AG09319 (cell line): ENCODE measurements at places on chromosomes 5 and 9.

DNA sequence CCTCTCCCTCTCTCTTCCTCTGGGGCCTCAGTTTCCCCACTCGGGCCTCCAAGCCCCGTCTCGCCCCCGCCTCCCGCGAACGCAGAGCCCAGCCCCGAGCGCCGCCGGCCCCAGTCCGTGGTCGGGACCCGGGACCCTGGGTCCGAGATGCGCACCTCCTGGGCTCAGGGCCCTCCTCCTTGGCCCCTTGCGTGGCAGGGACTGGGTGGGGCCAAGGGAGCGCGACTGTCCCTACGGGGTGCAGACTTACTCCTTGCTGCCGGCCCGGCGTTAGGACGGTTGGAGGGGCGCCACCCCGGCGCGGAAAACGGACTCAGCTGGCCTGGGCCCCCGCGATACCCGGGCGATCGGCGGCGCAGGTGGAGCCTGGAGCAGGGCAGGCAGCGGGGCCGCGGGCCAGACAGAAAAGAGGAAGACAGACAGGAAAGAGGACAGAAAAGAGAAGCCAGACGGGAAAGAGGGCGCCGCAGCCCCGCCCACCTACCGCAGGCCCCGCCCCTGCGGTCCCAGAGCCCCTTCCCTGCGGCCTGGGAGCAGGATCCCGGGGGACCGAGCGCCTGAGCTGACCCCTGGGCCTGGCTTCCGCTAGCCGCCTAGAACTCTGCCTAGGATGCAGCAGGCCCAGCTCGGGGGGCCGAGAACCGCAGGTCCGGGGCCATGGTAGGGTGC lies at the start of gene GBGT1:
GBGT1 (minus strand) TSS at position 411 of the 669 bp plus-strand sequence. CDS start 1,502 bp downstream, outside the sequence.
- DNase-seq: no peak

DNA sequence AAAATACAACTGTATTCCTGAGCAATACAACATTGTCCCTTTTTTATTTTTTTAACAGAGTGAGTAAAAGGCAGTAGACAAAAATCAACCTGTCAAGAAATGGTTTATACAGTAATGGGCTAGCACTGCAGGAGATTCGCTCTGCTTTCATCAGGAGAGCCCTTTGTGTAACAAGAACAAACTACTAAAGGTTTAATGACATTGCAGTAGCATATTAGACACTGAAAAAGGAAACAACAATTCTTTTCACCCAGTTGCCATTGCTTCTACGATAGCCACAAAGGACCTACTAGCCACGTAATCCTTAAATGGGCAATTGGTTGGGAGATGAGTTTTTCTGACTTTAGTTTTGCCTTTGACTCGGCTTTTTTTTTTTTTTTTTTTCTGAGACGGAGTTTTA lies 319.8 kb upstream of the TRPM3 start:
- no peak for DNase-seq

- no peak for DNase-seq
Observed at GRCh38 chr5:66724349-66725139, 128.4 kb downstream of the MAST4 start.

DNA sequence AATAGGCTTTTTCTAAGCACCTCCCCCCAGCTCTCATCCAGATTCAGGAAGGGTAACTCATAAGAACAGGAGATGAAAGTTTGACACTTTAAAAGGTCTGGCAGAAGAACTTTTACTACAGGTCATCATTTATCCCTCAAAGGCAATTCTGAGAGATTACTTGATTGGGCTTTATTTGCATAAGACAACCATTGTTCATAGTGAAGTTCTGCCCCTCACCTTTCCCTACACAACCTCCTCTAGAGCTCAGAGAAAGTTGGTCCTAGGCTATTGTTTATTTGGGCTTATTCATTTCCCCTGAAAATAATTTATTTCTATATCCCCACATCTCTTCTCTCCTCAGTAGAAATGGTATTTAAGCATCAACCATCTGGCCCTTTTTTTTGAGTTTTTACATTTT lies 568.4 kb downstream of the ZNF608 start:
- DNase-seq: no peak

GRCh38 chr9:113721856-113722255 lies 154.3 kb upstream of the ZNF618 start:
- DNase-seq: no peak

DNA sequence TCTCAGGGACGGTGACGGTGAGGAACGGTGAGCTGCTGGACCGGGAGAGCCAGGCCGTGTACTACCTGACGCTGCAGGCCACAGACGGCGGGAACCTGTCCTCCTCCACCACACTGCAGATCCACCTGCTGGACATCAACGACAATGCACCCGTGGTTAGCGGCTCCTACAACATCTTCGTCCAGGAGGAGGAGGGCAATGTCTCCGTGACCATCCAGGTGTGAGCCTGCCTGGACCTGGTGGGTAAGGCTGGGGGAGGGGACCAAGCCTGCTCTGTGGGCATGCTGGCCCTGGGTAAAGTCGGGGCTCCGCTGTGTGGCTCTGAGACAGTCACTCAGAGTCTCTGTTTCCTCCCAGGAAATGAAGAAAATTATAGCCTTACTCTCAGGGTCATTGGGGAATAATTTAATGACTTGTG lies 29.3 kb downstream of the CDHR2 start:
- DNase-seq: no peak

DNA sequence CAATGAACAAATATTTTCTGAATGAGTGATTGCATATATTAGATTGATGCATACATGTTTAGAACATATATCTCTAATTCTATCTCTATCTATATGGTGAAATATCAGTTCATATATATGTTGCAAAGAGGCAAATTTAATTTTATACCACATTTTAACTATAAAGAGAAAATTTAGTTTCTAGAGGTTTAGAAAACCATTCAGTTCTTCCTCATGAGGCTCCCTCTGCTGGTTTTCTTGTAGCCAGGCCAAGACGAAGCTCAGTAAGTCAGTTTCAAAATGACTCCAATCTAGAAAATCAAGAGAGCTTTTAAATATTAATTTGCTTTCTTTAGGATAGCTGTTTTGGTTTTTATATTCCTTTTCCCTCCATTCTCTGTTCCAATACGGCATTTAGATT lies 312.1 kb downstream of the TMEM232 start:
- no peak for DNase-seq

- no peak for DNase-seq
Observed at GRCh38 chr9:20929276-20929675, 102.2 kb downstream of the HACD4 start.

DNA sequence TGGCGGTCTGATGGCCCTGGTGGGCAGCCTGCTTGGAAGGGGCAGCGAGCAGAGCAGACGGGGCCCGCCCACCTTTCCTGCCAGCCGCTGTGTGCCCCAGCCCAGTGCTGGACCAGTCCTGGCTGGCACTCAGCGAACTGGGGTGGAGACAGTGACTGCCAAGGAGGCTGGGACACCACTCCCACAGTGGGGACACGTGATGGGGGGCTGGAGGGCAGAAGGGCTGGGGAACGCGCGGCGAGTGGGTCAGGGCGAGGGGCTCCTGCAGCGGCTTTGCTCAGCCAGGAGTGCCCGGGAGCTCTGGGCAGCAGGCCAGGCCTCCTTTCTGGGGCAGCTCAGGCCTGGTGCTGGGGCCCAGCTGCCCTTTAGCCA lies 19.5 kb downstream of the NCS1 start:
- DNase-seq: no peak

- no peak for DNase-seq
Observed at GRCh38 chr5:15808577-15808976, 308.6 kb downstream of the FBXL7 start.

- DNase-seq: peak; percentile 100
Observed at GRCh38 chr5:140401362-140402257, at the start of gene ANKHD1. Gene ANKHD1, plus strand, starts transcription at chr5:140401833. Its CDS starts 135 bp downstream, at chr5:140401968.

DNA sequence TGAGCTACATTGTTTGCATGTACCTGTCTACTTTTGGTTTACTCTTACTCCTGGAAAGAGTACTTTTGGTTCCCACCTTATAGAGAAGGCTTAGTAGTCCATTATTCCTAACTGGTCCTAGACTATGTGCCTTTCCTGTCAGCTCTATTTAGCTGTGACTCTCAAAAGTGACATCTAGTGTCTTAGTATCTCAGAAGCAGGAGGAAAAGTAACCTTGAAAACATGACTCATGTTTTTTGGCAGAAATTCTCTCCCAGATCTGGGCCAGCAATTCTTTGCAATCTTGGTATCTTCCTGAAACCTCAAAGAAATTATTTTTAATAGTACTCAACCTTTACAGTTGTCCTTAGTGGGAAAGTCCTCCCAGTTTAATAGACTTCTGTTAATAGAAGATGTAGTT lies 691.7 kb upstream of the SEMA6A start:
- no peak for DNase-seq

- DNase-seq: peak; percentile 10
Observed at GRCh38 chr5:11182441-11183080, 421.5 kb upstream of the DAP start.

GRCh38 chr9:89657295-89657694 lies 52.5 kb downstream of the GADD45G start:
- no peak for DNase-seq

DNA sequence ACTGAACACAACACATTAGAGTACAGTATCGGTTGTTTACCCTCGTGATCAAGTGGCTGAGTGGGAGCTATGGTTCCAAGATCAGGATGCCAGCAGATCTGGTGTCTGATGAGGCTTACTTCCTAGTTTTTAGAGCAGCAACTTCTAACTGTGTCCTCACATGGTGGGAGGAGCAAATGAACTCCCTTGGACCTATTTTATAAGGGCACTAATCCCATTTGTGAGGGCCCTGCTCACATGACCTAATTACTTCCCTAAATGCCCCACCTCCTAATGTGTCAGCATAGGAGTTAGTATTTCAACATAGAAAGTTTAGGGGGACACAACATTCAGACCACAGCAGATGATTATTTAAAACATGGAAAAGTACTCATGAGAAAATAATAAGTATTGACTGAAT lies 111.8 kb downstream of the GCNT1 start:
- no peak for DNase-seq

DNA sequence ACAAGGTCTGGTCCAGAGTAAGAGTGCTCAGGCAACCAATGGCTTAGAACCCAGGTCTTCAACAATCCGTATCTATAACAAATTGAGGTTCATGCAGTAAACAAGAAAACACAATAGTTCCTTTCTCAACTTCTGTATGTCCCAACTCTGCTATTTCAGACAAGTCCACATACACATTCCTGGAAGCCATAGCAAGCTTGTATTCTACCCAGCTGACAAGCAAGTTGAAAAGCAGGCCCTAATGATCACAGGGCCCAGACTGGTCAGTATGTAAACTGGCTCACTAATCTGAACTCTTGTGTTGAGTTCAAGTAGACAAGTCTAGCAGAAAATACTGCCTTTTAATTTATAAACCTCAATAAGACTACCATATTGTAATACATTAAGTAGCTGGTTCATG lies 26.9 kb downstream of the FNIP1 start:
- no peak for DNase-seq

GRCh38 chr5:56580864-56581263 lies 234.5 kb upstream of the MAP3K1 start:
- no peak for DNase-seq

- no peak for DNase-seq
Observed at GRCh38 chr9:134993416-134993815, 75.7 kb upstream of the FCN1 start.

DNA sequence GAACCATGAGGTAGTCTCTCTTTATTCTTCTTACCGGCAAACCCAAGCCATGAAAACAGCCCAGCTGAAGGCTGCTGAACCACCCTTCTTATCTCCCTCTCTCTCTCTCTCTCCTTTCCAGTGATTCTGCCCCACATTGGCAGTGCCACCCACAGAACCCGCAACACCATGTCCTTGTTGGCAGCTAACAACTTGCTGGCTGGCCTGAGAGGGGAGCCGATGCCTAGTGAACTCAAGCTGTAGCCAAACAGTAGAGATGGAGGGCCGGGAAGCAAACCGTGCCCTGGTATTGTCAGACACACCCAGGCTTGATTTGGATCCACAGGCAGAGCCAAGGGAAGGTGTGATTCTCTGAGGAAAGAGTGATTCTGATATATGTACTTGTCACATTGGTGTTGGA lies 14.0 kb downstream of the GRHPR start:
- DNase-seq: no peak

GRCh38 chr5:160061770-160062169 lies 52.8 kb downstream of the TTC1 start:
- no peak for DNase-seq

- peak; percentile 10 for DNase-seq
Observed at GRCh38 chr5:79488775-79489174, 25.2 kb downstream of the HOMER1 start.

DNA sequence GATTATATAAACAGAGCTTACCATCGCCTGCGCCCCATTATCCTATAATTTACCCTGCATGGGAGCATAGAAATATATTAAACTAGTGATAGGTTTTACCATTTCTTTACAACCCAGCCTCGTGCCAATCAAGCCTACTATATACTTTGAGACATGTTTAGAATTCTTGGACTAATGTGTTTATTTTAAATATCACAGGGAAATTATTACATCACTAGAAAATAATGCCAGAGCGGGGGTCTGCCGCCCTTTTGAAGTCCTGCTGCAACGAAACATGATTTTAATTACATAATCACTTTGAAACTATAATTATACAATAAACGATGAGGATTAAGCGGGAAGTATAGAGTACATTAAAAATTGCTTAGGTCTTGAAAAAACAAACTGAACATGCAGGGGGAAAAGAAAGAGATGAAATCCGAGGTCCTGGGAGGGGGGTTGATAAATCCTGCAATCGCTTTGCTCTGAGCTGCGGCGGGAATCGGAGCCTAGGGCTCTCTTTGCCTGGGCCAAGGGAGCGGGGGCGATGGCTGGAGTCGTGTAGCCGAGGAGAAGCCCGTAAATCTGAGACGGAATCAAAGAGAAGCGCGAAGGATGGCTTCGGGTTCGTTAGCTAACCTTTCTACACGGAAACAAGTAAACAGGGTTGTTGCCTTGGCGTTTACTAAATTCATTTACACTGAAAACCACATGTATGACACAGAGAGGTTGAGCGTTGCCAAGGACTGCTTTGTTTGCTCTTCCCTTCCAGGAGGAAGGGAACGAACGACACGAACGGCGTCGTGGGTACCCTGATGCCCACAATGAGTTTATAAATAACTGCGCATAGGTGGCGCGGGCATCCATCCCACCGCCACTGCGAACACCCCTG lies 127.6 kb downstream of the TMEM174 start:
- DNase-seq: no peak

DNA sequence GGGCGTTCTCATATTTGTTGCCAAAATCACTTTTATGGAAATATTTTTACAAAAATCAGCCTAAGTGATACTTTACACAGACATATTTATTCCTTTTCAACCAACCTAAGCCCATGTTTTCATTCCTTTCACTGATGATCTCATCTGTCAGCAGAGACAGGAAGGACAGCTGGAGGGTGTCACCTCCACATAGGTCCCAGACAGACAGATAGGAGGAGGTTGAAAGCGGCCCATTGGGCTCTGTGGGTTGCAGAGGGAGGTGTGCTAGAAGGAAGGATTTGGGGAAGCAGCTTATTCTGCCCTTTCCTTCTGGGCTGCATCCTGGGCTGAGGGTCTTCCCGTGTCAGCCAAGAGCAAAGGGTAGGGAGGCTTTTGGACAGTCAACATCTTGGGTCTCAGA lies 26.0 kb upstream of the SEMA4D start:
- no peak for DNase-seq

- DNase-seq: no peak
Observed at GRCh38 chr5:67350185-67350584, 153.6 kb upstream of the CD180 start.
